Activated CD4-positive, alpha-beta T cell treated with anti-CD3 and anti-CD28 coated beads, Interleukin-2, amount 10 ng/mL, durations not matched to agents 7 days and 5 days (primary cell): ENCODE measurements at places on chromosomes 1 and 21.

DNA sequence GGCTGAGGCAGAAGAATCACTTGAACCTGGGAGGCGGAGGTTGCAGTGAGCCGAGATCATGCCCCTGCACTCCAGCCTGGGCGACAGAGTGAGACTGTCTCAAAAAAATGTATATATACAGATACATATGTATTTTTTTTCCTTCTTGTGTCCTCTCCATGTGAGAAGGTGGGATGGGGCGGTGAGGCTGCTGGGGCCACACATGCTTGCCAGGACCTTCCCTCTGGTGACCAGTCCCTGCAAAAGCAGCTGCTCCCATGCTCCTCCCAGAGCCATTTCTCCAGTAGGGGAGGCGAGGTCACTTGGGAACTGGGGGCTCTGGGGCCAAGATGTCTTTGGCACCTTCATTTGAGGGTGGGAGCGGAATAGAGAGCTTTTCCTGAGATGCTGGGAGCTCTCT, 74.9 kb downstream of the PIK3CD start:
- peaks cover 80% of the 10 kb centered on the region for H3K36me3 ChIP-seq
- H3K27me3 ChIP-seq: no peaks in the 10 kb centered on the region
- H3K27ac ChIP-seq: peak overlapping the region; percentile 96
- peak overlapping the region; percentile 16 for H3K4me3 ChIP-seq
- DNase-seq: no peak

DNA sequence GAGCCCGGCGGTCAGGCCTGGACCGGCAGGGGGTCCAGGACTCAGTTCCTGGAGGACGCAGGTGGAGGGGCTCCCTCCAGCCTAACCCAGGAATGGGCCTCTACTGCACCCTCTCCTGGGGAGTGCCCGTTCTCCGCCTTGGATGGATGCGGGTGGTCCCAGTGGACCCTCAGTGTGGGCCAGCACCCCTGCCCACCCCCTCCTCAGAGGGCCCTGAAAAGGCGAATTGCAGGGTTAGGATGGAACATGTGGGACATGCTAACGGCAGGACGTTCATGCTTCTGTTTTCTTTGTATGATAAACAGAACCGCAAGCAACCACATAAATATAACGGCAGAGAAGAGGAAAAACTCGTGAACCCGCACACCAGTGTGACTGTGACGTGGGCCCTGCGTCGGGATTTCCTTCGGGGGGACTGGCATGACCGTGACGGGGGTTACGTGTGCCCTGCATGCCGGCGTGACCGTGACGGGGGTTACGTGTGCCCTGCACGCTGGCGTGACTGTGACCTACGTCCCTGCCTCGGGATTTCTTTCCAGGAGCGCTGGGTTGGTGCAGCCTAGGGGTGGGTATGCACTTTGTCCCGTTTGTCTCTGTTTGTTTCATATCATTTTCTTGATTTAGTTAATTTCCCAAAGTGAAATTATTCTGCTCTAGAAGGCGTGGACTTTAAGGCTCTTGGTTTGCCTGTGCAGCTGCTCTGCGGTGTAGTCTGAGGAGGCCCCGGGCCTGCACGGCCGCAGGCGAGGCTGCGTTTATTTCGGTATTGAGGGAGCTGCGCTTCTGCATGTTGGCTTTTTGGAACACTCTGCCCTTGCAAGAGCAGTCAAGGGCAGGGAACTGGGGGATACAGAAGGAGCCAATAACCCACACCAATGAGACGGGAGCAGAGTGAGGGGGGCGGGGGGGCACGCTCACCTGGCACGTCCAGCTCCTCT, 3.1 kb downstream of the FTCD start:
- no peak for DNase-seq
- H3K27ac ChIP-seq: no peak overlapping the region
- H3K4me1 ChIP-seq: no peaks in the 10 kb centered on the region
- no peaks in the 10 kb centered on the region for H3K27me3 ChIP-seq
- H3K4me3 ChIP-seq: no peak overlapping the region

DNA sequence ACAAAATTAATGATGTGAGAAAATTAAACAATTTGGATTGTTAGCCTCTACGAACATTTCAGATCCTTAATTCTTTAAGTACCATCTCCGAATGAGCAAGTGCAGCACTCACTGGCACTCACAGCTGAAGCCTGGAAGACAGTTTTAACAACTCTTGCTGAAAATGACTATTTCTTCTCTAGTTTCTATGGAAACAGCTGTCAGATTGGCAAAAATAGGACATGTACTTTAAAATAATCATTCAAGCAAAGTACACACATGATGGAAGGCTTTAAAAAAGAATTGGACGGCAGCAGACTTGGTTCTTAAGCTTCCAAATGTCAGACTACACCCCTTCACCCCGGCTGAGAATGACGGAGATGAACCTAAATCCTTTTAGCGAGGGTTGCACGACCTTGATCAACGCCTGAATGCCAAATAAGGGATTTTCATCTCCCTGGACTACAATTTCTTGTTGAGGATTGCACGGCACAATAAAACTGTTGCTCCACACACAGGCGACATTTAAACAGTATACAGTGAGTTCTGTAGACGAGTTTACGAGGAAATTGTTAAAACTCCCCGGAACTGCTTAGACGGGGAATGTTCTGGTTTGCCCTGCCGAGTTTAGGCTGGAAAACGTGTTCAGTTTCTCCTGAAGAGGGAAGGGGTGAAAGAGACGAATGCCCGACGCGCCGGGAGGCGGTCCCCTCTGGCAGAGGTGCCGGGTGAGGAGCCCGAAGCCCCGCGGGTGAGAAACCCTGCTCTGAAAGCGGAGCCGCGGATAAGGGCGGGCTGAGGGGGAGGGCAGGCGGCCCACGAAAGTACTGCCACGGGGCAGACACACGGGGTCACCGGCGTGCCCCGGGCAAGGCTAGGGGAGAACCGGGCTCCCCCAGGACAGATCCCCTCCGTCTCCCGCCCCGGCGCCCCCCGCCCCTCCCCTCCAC, 671 bp downstream of the OMA1 start:
- H3K4me1 ChIP-seq: peaks cover 18% of the 10 kb centered on the region
- H3K27me3 ChIP-seq: peaks cover 8% of the 10 kb centered on the region
- DNase-seq: peak; percentile 78
- H3K36me3 ChIP-seq: no peaks in the 10 kb centered on the region
- peak overlapping the region; percentile 95 for H3K27ac ChIP-seq

- H3K36me3 ChIP-seq: no peaks in the 10 kb centered on the region
- H3K27me3 ChIP-seq: peaks cover 2% of the 10 kb centered on the region
- no peak overlapping the region for H3K27ac ChIP-seq
- H3K4me1 ChIP-seq: no peaks in the 10 kb centered on the region
- no peak for DNase-seq
Observed at GRCh38 chr1:203182387-203182953, 4.0 kb downstream of the CHI3L1 start.

DNA sequence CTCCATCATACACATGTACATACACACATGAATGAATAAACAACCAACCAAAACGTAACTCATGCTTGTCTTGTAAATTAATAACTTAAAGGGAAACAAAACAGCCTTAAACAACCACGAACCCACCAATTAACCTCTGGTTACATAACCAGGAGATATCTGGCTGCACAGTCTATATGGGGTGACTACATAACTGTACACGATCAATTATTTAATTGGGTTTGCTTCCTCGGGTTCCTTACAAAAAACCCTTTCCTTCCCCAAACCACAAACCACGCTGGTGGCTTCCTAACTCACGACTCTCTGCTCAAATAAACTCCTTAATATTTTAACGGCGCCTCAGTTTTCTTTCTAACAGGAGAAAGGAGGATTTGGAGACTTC, 744 bp downstream of the ZNF670 start:
- H3K4me3 ChIP-seq: peak overlapping the region; percentile 86
- H3K36me3 ChIP-seq: peaks cover 12% of the 10 kb centered on the region
- peaks cover 21% of the 10 kb centered on the region for H3K4me1 ChIP-seq
- H3K27ac ChIP-seq: peak overlapping the region; percentile 69
- peaks cover 5% of the 10 kb centered on the region for H3K27me3 ChIP-seq

- no peak overlapping the region for H3K4me3 ChIP-seq
- peaks cover 8% of the 10 kb centered on the region for H3K4me1 ChIP-seq
- DNase-seq: no peak
- no peaks in the 10 kb centered on the region for H3K27me3 ChIP-seq
- H3K27ac ChIP-seq: peak overlapping the region; percentile 9
- H3K36me3 ChIP-seq: peaks cover 9% of the 10 kb centered on the region
Observed at GRCh38 chr1:3629561-3630160, 4.8 kb downstream of the TPRG1L start.

DNA sequence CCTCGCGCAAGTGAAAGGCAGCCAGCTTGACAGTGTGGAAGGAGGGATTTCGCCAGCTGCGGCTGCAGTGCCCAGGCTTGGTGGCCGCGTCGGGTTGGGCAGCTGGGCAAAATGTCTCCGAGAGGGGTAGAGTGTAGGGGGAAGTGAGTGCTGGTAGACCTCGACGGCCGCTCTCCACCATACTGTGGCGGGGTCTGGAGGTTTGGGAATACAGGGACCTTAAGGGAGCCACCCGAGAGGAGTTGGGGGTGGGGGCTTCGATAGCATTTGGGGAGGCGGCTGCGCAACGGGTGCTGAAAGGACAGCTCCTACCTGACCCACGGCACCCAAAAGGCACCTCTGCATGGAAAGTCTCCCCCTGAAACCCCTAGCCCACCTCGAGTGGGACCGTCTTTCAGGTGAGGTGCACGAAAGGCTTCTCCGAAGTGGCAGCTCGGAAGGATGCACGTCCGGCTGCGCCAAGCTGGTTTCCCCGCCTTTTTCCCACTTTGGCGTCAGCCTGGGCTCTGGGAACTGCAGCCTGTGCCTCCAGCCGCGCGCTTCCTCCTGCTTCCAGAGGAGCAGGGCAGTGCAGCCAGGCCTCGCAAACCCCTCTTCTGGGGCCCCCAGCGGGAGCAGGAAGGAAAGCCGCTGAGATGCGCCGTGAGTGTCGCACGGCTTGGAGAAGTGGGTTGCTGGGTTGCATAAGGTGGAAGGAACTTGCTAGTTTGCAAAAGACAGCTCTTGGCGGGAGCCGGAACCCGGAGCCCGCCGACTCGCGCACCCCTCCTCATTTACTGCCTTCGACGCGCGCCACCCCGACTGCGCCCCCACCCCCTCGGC, 531 bp upstream of the HMGN2 start:
- DNase-seq: peak; percentile 58
- peaks cover 49% of the 10 kb centered on the region for H3K4me1 ChIP-seq
- peak overlapping the region; percentile 99 for H3K27ac ChIP-seq
- peaks cover 57% of the 10 kb centered on the region for H3K36me3 ChIP-seq
- H3K4me3 ChIP-seq: peak overlapping the region; percentile 96

- H3K36me3 ChIP-seq: no peaks in the 10 kb centered on the region
- H3K4me3 ChIP-seq: no peak overlapping the region
- H3K27me3 ChIP-seq: peaks cover 2% of the 10 kb centered on the region
- no peak overlapping the region for H3K27ac ChIP-seq
Observed at GRCh38 chr1:14259191-14259757, 339.2 kb upstream of the KAZN start.

DNA sequence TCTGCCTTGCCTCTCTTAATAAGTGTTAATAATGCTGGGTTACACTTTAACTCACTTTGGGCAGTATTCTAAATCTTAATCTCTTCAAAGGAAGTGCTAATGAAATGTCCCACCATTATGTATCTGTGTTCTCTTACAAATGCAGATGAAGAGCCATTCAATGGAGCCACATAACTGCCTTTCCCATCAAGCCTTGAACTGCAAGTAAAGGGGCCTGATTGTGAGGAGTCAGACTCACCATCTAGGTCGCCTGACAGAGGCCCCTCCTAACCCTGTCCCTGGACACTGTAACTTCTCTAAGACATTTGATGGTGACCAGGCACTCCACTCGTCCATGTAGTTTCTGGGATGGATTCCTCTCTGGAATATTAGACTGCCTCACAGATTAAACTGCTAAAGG, 329.4 kb downstream of the KIF26B start:
- H3K4me3 ChIP-seq: no peak overlapping the region
- H3K27ac ChIP-seq: no peak overlapping the region
- no peak for DNase-seq
- H3K36me3 ChIP-seq: no peaks in the 10 kb centered on the region
- no peaks in the 10 kb centered on the region for H3K27me3 ChIP-seq

DNA sequence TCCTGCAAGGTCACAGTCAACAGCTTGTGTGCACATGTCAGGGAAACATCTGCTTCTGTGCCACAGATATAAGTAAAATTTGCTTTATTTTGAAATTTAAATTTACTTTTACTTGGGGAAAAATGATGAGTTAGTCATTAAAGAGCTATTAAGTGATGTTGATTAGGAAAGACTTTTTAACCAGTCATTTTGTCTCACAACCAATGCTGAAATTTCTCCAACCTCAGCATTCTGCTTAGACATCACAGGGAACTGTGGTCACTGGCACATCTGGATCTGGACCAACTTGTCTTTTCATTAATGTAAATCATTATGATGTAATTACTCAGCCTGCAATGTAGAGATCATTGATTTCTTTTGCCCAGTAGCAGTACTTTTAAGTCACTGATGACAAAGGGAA, 301.0 kb downstream of the TTLL7 start:
- no peak for DNase-seq
- H3K27ac ChIP-seq: no peak overlapping the region
- no peaks in the 10 kb centered on the region for H3K27me3 ChIP-seq
- H3K36me3 ChIP-seq: no peaks in the 10 kb centered on the region
- peaks cover 25% of the 10 kb centered on the region for H3K4me1 ChIP-seq

DNA sequence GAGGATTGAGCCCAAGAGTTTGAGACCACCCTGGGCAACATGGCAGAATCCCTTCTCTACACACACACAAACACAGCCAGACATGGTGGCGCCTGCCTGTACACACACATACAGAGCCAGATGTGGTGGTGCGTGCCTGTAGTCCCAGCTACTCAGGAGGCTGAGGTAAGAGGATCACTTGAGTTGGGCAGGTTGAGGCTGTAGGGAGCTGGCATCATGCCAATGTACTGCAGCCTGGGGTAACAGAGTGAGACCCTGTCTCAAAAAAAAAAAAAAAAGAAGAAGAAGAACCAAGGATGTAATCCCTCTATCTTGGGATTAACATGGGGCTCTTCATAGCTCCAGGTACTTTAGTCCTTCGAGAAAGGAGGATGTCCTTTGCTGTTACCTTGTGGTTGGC, 29.4 kb upstream of the PIGV start:
- no peak for DNase-seq
- peaks cover 13% of the 10 kb centered on the region for H3K4me1 ChIP-seq
- no peak overlapping the region for H3K27ac ChIP-seq
- no peaks in the 10 kb centered on the region for H3K27me3 ChIP-seq
- no peak overlapping the region for H3K4me3 ChIP-seq
- H3K36me3 ChIP-seq: peaks cover 57% of the 10 kb centered on the region

- DNase-seq: no peak
- H3K4me1 ChIP-seq: no peaks in the 10 kb centered on the region
Observed at GRCh38 chr1:239841631-239842030, 250.1 kb upstream of the FMN2 start.
